ENCODE measurements at places on chromosomes 16 and 17.

- DNase-seq = no peak
Observed at GRCh38 chr17:5861246-5861645, 208.9 kb upstream of the WSCD1 start.

GRCh38 chr17:1120596-1121441 is 59.0 kb downstream of the ABR start:
- no peak for DNase-seq

DNA sequence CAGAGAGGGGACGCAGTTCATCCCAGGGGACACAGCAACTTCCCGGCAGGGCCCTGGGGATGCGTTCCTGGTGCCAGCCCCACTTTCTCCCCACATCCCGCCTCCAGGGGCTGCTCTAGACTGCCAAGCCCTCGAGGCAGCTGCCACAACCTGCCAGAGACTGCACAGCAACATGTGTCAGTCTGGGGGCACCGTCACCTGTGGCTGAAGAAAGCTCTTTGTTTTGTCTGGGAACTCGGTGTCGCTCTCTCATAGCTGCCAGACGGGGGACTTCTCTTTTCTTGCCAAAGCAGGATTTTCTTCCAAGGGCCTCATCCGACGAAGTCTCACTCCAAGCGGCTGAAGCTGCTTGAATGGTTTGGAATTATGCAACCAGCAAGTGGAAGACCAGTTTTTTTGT is 43.7 kb downstream of the COTL1 start:
- no peak for DNase-seq

DNA sequence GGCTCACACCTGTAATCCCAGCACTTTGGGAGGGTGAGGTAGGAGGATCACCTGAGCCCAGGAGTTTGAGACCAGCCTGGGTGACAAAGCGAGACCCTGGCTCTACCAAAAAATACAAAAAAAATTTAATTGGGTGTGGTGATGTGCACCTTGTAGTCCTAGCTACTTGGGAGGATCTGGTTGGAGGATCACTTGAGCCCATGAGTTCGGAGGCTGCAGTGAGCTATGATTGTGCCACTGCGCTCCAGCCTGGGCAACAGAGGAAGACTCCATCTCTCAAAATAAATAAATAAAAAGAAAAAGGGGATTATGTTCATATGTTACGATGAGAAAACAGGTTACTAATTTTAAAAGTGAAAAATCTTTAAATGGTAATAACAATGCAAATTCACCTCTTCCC is 996 bp downstream of the MLKL start:
- no peak for DNase-seq

- peak; percentile 45 for DNase-seq
Observed at GRCh38 chr17:78925662-78926555, 722 bp upstream of the TIMP2 start.

GRCh38 chr16:3759736-3760135 is 42.4 kb upstream of the TRAP1 start:
- no peak for DNase-seq

DNA sequence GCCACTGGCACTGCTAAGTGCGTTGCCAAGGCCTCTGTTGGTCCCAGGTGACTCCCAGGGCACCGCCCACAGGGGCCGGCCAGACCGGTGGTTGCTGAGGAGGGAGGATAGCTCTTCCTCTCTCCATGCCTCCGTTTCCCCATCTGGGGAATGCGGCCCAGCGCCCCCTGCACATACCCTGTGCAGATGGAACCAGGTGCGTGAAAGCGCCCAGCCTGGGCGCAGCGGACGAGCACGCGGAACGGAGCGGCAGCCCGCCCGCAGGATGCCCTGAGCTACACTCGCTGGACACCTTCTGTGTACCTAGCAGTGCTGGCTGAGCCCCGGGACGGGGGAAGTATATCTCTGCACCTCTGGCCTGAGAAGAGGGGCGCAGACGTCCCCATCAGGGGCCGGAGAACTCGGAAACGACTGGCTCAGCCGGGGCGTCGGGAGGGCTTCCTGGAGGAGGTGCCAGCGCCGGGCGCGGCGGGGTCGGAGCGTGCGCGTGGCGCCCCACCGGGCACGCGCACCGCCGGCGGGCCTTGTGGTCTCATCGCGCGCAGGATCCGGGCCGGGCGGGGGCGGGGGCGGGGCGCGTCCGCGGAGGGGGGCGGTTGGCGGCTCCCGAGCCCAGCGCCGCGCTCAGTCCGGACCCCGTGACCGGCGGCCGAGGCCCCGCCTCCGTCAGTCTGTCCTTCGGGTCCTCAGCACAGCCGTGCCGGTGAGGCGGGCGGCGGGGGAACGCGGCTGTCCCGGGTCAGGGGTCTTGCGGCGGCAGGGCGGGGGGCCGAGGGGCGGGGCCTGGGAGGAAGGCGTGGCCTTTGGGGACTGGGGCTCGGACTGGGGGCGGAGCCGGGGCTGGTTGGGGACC is at the start of the genes CCDC78 and HAGHL:
Gene CCDC78, minus strand, starts transcription at position 6 of the 853 bp plus-strand sequence. CDS start 76 bp downstream, outside the sequence.
Gene HAGHL, plus strand, starts transcription at position 669 of the 853 bp plus-strand sequence. CDS start 404 bp downstream, outside the sequence.
- no peak for DNase-seq

DNA sequence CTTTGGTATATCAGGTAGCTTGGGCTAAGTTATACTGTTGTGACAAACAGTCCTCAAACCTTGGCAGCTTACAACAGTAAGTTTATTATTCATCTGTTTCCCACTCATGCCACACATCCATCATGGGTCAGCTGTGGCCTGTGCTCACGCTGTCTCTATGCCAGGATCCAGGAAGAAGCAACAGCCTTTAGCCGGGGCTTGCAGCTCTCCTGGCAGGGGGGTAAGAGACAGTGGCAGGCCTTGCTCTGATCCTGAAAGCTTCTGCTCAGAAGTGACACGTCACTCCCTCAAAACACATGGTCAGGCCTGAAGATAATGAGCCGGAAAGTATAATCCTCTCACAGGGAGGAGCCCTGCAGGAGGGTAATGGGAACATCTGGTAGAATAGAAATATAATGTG is 377.6 kb downstream of the CPPED1 start:
- DNase-seq = no peak

DNA sequence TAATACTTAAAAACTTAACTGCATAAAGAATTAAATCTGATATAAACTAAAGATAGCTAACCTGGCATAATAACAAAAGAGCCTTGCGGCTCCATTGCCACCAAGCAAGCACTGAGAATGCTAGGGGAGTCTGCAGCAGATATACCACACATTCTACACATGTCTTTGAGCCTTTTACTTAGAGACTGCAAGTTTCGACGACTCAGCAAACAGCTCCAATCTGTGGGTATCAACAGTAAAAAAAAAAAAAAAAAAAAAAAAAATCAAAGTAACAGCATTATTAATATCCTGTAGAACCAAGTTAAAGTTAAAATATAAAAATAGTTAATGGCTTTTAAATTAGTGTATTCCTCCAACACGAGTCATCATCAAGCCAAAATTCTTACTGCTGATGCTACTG is 27.8 kb upstream of the INTS2 start:
- DNase-seq = no peak

GRCh38 chr16:13138528-13138927 is 237.1 kb downstream of the SHISA9 start:
- no peak for DNase-seq

- no peak for DNase-seq
Observed at GRCh38 chr17:542943-543342, 171.7 kb downstream of the VPS53 start.

GRCh38 chr16:90002759-90003158 is 16.5 kb downstream of the DBNDD1 start:
- no peak for DNase-seq

- DNase-seq = peak; percentile 68
Observed at GRCh38 chr16:27461483-27462171, 59.7 kb downstream of the IL21R start.

DNA sequence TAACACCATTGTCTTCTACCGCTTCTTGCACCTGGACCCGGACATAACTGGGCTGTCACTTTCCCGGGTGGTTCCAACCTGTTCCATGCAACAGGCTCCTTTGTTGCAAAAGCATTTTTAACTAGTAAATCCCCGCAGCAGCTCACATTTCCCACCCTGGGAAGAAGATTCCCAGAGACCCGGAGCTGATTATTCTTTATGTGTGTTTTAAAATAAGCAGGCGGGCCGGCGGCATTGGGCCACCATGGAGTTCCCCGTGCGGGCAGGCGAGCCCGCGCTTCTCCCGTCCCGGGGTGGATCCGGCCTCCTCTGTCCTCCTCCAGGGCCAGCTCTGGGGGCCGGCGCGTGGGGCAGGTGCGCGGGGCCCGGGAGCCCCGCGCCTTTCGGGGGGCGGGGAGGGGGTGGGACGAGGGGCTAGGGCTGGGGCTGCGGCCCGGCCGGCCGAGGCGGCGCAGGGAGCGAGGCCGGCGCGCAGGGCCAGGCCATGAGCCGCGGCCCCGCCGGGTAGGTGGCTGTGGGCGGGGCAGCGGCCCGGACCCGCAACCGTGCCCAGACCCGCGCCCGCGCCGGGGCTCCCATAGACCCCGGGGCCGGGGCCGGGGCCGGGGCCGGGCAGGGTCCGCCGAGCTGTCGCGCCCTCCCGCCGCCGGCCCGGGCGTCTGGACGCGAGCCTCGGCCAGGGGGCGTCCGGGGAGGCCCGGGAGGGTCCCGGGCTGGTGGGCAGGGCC is 1.7 kb downstream of the CRAMP1 start:
- DNase-seq = no peak

DNA sequence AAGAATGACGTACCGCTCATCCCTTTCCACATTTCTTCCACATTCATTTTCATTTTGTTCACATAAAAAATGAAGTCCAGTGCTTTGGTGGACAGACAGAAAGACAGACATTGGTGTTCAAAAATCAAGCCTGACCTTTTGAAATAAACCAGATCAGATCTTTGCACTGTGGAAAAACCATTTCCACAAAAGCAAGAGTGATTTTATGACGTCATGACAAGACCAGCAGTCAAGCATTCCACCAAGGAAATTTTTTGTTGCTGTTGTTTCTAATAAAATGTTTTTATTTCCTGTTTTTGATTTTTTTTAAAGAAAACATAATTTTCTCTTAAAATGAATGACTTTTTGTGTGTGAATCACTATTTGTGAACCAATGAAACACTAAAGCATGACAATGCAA is 350.0 kb downstream of the KCNJ2 start:
- no peak for DNase-seq
